ENCODE measurements at places on chromosomes 2 and 18. TPM values are rescaled to one million over a fixed set of nuclear protein-coding genes. Genes with fewer than 3 reads are reported as not detected.
A peak's percentile ranks its signal among the peaks of the same experiment; 100 is the strongest.

Gene C2orf81
- 2.9 TPM for total RNA-seq

Gene IL36A
- not detected for total RNA-seq

Gene TMEM178A
- total RNA-seq, result 2.2 TPM

Gene ALK
- total RNA-seq, result 0.99 TPM

Gene DYNAP
- not detected for total RNA-seq

- DNase-seq, result no peak
These were observed 361.2 kb upstream of the GALNT5 start for GRCh38 chr2:156896294-156896693.

GRCh38 chr2:176960061-176960460 lies 252.5 kb upstream of the HNRNPA3 start:
- DNase-seq, result no peak

DNA sequence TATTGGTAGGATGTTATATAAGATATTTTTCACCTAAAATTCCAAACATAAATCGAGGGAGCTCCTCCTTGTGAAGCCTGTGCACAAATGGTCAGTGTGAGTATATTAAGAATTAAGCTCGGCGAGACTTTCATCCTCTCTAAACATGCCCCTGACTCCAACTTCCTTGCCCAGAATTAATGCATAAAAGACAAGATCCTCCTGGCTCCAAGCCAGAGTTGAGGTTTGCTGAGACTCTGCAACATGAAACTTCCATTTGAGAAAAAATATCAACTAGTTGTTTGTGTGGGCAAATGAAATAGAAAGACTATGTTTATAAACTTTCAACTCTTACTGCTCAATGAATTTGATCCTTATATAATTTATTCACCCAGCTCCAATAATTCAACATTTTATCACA lies 68.1 kb downstream of the CCDC178 start:
- no peak for DNase-seq

DNA sequence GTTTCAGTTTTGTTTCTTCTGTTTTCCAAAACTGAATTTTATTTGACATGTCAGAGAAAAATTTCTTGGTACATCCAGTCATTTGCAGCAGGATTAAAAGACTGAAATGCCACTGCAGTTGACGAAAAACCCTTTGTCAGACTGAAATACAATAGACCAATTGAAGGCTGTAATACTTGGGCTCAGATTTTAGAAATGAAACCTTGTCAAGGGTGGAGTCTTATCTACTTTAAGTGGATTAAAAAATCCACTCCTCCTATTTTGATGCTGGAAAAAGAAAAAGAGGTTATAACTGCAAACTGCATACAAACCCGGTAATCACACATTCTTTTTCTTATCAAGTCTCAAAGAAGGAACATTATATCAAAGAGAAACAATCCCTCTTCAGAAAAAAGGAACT lies 80.2 kb upstream of the NEUROD1 start:
- no peak for DNase-seq

GRCh38 chr18:13372531-13372951 lies 154.0 kb downstream of the LDLRAD4 start:
- peak; percentile 60 for DNase-seq

All from esophagus muscularis mucosa (tissue), 4 donors.